ENCODE measurements at places on chromosomes 5 and 9. TPM values are rescaled to one million over a fixed set of nuclear protein-coding genes. Genes with fewer than 3 reads are reported as not detected.

- DNase-seq = no peak
Measured at GRCh38 chr5:106584268-106584667, 1086.5 kb downstream of the EFNA5 start.

The SLC44A1 gene
- 29.2 TPM for total RNA-seq

GRCh38 chr5:103336941-103337340 lies 78.4 kb downstream of the MACIR start:
- no peak for DNase-seq

DNA sequence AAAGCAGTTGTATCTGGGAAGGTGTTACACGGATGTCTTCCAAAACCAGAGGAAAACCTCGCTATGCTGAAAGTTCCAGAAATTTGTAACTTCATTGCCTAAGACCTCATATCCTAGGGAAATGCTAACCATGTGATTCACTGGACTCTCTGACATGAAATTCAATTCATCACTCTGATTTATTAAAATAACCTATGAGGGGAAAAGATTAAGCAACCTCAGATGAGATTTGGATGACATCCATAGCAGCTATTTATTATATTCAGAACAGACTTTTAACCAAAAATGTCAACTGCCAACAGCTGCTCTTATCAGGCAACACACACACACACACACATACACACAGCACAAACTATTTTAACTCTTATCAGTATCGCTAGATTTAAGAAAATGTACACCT lies 1006.4 kb upstream of the CTNND2 start:
- no peak for DNase-seq

- DNase-seq = no peak
Measured at GRCh38 chr5:73748510-73749400, 122.8 kb downstream of the ARHGEF28 start.

DNA sequence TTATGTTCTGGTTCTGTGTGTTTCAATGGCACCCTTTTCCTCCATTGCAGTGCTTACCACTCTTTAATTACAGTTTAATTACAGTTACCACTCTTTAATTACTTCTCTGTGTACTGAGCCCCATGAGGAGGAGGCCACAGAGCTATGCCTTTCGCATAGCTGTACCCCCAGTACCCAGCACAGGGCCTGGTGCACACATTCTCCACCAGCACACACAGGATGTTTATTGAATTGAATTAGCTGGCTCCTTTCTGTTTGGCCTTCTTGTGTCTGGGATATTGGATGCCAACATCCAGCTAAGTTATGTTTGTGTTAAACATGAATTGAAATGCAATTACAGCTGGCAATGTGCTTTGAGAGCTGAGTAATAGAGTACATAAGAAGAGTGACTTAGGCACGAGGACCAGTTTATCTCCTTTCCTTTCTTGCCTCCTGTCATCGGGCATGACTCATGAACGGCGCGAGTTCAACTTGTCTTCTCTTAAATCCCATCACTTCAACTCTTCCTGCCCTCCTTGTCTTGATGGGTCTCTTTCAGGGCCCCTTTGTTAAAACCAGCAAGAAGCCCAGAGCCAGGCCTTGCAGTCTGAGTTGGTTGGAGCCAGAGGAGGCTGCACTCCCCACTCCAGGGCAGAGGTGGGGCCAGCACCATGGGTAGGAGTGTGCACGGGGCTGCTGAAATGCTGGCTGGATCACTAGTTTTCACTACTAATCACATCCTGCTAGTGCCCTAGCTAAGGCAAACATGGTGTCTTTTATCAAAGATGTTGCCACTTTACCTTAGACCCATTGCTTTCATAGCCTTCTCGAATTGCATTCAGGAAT lies 37.4 kb downstream of the MVB12B start:
- no peak for DNase-seq

- DNase-seq = no peak
Measured at GRCh38 chr5:9207817-9208418, 338.0 kb downstream of the SEMA5A start.

- no peak for DNase-seq
Measured at GRCh38 chr5:164097749-164098148, 592.3 kb downstream of the MAT2B start.

- DNase-seq = no peak
Measured at GRCh38 chr9:36749461-36749860, 176.8 kb downstream of the MELK start.

GRCh38 chr9:16575142-16575985 lies 295.1 kb downstream of the BNC2 start:
- DNase-seq = no peak

GRCh38 chr9:113876151-113876992 lies at the start of gene ZNF618:
Gene ZNF618, plus strand, starts transcription at chr9:113876309. Its CDS starts 72 bp downstream, at chr9:113876381.
- DNase-seq = no peak

DNA sequence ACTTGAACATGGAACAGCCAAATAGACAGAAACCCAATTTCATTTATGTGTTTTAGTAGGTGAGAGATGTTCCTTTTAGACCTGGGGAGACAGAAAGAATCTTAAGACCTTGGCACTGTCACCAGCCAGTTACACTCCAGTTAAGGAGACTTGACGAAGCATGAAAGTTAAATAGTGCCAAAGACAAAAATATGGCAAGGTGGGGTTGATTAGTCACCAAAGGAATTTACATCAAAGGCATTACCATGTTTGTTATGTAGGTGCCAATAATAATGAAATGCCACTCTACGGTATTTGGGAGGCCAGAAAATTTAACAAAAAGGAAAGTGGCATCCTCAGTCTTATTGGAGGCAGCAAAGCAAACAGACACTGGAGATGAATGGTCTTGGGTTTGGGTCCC lies 9.2 kb upstream of the IL12B start:
- no peak for DNase-seq

The SLC46A2 gene
- 0.17 TPM for total RNA-seq

- DNase-seq = no peak
Measured at GRCh38 chr9:79883073-79883645, 311.4 kb downstream of the TLE4 start.

GRCh38 chr9:126587187-126588185 lies 26.2 kb upstream of the LMX1B start:
- no peak for DNase-seq

- no peak for DNase-seq
Measured at GRCh38 chr5:155700333-155700732, 626.6 kb upstream of the SGCD start.

All from esophagus muscularis mucosa (tissue), 4 donors.